ENCODE measurements at places on chromosomes 1 and 21.

GRCh38 chr1:206949208-206949607 lies 2.9 kb upstream of the PIGR start:
- no peak for DNase-seq

DNA sequence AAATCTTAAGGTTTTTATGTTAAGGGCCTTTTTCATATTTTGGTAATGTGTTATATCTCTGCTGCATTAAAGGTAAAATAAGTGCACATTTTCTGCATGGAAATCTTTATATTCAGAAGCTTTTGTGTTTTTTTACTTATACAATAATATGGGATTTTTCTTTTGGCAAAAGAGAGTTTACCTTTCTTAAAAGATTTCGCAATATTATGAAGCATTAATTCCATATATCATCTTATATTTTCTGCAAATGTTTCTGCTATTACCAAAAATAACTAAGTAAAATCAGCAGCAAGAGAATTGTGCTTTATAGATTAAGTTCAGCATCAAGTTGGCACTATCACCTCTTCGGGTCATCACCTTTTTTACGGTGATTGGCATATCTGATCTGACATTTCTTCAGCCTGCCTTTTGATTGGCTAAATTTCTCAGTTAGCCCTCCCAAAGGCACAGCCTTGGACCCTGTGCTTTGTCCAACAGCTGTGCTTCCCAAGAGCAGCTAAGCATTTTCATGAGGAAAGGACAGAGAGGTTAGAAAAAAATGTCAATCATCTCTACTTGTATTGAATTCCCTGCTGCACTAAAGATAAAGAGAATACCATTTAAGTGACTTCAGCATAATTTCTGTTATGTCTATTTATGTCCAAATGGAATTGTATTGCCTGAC lies 767.1 kb upstream of the PRMT6 start:
- no peak for DNase-seq

GRCh38 chr1:76867342-76868130 lies at the start of gene ST6GALNAC5:
ST6GALNAC5 (plus strand) TSS chr1:76867480.
- no peak for DNase-seq

DNA sequence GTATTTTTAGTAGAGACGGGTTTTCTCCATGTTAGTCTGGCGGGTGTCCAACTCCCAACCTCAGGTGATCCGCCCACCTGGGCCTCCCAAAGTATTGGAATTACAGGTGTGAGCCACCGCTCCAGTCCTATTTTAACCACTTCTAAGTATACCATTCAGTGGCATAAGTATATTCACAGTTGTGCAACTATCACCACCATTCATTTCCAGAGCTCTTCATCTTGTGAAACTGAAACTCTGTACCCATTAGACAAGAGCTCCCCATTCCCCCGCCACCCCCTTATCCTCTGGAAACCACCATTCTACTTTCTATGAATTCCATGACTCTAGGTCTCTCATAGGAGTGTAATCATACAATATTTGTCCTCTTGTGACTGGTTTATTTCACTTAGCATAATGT lies 40.2 kb upstream of the CAMTA1 start:
- no peak for DNase-seq

GRCh38 chr1:24369801-24370200 lies 43.8 kb downstream of the STPG1 start:
- DNase-seq, result no peak
